ENCODE measurements at places on chromosomes 2 and 18.

GRCh38 chr2:169673921-169674320 is 20.3 kb downstream of the CFAP210 start:
- no peak for DNase-seq

DNA sequence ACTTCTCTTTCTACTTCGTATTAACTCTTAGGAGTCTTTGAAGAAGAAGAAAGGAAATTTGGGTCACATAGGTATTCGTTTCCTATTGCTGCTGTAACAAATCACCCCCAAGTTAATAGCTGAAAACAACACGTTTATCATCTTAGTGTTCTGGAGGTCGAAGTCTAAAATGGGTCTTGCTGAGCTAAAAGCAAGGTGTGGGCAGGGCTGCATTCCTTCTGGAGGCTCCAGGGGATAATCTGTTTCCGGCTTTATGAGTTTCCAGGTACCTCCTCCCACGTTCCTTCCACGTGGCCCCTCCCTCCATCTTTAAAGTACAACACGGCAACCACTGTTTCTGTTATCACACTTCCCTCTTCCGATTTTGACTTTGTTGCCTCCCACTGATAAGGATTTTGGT is 233.5 kb upstream of the RBBP8 start:
- DNase-seq: no peak

GRCh38 chr18:43648002-43648401 is 370.7 kb upstream of the SYT4 start:
- no peak for DNase-seq

- DNase-seq: no peak
Observed at GRCh38 chr2:62765619-62766376, 60.3 kb downstream of the EHBP1 start.

- no peak for DNase-seq
Observed at GRCh38 chr18:22113144-22113844, 56.1 kb upstream of the GATA6 start.

GRCh38 chr2:24919037-24919505 is 966 bp downstream of the ADCY3 start:
- DNase-seq: no peak

DNA sequence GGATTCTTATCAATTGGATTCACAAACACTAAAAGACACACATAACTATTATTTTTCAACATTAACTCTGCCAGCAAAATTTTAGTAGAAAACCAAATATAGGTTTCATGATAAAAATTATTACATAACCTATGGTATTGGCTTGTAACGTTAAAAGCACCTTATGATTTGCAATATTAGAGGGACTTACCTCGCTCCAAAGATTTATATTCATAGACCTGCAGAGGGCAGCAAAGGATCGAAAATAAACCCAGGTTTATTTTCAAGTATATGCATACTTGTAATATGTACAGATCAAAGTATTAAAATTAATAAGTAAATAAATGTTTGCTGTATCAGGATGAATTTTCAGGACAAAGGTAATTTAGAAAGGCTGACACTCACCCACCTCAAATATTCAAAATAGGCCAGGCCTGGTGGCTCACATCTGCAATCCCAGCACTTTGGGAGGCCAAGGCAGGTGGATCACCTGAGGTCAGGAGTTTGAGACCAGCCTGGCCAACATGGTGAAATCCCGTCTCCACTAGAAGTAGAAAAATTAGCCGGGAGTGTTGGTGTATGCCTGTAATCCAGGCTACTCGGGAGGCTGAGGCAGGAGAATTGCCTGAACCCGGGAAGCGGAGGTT is 45.3 kb downstream of the LRPPRC start:
- no peak for DNase-seq

DNA sequence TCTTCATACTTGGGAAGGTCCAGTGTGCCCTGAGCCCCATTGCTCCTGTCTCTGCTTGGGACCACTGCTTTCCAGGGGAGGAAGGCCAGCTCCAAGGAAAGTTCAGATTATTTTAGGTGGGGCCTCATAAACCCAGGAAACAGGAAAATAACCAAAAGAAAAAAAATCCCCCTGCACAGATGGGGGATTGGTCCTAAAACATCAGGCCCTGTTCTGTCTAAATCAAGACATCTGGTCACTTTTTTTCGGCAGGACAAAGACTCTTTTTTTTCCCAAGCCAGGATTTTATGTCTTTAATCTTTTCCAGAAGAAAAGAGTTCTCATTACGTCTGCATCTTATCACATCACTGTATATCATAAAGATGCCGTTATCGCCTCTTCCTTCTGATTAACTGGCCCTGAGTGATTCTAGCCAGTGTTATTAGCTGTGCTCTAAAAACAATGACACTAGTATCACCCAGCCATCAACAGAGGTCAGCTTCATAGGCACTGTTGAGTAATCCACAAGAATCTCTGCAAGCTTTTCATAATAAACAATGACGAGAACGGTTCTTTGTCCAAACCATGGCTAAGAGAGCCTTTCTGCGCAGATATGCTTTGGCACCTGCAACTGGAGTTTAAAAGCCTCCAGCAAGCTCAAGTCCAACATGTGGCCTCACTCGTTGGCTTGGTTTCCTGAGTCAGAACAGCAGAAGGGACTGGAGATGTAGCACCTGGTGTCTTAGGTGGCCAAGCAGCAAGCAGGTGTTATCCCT is 138.2 kb downstream of the VAPA start:
- DNase-seq: no peak

- no peak for DNase-seq
Observed at GRCh38 chr2:119730671-119731177, 29.0 kb upstream of the PTPN4 start.

DNA sequence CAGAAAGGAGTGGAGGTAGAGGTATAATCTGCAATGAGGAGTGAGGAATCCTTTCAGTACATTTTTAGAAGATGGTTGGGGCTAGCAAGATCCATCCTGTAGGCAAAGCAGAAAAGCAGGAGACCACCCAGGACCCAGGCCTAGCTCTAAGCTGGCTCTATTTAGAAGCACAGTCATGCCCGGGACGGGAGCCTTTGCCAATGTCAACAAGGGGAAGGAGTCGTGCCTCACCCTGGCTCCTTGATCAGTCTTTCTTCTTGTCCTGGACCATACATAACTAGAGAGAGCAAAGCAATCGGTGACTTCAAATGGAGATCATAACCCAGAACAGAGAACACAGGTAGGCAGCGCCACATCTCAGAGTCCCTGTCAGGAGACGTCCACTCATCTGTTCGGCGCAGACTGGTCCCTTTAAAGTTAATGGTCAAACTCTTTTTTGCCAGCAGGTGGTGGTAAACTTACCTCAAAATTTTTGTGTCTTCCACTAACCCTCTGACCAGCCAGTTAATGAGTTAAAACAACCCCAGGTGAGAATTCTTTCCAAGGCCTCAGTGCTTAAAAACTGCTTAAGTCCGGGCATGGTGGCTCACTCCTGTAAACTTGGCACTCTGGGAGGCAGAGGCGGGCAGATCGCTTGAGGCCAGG is 8.0 kb downstream of the MC5R start:
- DNase-seq: no peak

GRCh38 chr2:239697399-239698164 is 296.8 kb upstream of the HDAC4 start:
- no peak for DNase-seq

- no peak for DNase-seq
Observed at GRCh38 chr2:238424313-238424700, 2.4 kb upstream of the ASB1 start.

- no peak for DNase-seq
Observed at GRCh38 chr2:129957891-129958290, 21.6 kb upstream of the RAB6C start.

GRCh38 chr2:134212746-134213145 is 41.1 kb upstream of the MGAT5 start:
- DNase-seq: no peak
